D721Med (cell line): ENCODE measurements at places on chromosomes 2 and 18.

GRCh38 chr18:395456-396250 lies 104.8 kb downstream of the COLEC12 start:
- no peak for DNase-seq

GRCh38 chr2:219266886-219267285 lies 12.3 kb upstream of the DNAJB2 start:
- DNase-seq, result no peak

DNA sequence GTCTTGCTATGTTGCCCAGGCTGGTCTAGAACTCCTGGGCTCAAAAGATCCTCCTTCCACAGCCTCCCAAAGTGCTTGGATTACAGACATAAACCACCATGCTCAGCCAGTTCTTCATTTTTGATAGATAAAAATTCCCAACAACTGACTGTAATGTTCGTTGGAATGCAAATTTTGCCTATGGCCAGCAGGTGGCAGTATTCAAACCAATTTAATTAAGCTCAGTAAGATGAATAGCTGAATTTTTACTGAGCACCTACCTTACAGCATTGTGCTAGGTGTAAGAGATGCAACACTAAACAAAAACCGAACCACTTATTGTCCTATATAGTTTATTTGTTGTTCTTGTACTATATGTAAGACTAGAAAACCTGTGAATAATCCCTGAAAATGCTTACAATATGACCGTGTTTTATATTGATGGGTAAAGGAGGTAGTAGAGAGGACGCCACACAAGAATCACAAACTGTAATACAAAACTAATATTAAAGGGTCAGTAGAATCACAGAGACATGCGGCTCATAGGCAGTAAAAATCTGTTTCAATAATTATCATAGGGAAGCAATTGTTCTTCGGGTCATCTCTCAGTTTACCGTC lies 8.2 kb upstream of the TMEM182 start:
- DNase-seq, result no peak

- DNase-seq, result no peak
Observed at GRCh38 chr18:74831571-74832250, 234.0 kb downstream of the ZNF407 start.

GRCh38 chr2:18656048-18656447 lies 66.7 kb upstream of the NT5C1B start:
- no peak for DNase-seq

GRCh38 chr2:8993196-8993901 lies 10.1 kb downstream of the MBOAT2 start:
- no peak for DNase-seq

DNA sequence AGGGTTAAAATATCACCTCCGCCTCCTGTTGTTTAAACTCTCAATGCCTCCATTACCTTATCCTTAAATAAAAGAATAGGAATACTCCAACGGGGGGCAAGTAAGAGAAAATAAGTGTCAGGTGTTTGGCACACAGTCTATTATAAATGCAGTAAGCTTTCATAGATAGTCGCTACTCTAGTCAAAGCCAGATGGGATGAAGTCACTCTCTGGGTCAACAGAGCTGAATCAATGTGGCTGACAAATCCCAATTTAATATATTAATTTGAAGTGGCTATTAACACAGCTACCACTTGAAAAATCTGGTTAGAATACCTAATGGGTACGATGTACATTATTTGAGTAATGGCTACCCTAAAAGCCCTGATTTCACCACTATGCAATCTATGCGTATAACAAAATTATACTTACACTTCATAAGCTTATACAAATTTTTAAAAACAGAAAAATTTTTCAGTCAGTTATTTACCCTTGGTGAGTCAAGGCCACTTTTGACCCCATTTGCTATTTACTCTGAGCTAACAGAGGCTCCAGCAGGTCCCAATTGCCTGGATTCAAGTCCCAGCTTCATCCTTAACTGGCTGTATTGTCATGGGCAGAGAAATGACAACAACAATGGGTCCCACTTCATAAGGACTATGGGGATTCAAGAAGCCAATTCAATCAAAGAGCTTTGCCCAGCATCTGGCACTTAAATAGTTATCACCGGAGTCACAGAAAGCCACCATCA lies 167.5 kb upstream of the PID1 start:
- no peak for DNase-seq

- no peak for DNase-seq
Observed at GRCh38 chr2:1744446-1745170, at the start of gene PXDN. PXDN (minus strand) TSS chr2:1744515; CDS start chr2:1744455, 60 bp downstream.

GRCh38 chr2:143847257-143847656 lies 672.7 kb downstream of the ZEB2 start:
- DNase-seq, result no peak

DNA sequence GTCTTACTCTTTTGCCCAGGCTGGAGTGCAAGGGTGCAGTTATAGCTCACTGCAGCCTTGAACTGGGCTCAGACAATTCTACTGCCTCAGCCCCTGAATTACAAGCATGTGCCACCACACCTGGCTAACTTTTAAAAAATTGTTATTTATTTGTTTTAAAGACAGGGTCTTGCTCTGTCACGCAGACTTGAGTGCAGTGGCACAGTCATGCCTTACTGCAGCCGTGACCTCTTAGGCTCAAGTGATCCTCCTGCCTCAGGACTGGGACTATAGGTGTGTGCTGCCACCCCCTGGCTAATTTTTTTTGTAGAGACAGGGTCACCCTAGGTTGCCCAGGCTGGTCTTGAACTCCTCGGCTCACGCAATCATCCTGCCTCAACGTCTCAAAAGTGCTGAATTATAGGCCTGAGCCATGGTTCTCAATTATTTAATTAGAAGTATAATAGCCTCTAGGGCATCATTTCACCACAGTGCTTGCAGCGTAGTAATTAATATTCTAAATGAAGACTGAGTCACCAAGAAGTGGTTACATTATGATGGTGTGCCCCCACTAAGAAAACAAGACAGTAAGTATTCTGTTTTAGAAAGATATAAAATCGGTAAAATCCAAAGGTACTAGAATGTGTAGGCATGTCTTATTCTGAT lies 69.6 kb downstream of the EML4 start:
- DNase-seq, result no peak

DNA sequence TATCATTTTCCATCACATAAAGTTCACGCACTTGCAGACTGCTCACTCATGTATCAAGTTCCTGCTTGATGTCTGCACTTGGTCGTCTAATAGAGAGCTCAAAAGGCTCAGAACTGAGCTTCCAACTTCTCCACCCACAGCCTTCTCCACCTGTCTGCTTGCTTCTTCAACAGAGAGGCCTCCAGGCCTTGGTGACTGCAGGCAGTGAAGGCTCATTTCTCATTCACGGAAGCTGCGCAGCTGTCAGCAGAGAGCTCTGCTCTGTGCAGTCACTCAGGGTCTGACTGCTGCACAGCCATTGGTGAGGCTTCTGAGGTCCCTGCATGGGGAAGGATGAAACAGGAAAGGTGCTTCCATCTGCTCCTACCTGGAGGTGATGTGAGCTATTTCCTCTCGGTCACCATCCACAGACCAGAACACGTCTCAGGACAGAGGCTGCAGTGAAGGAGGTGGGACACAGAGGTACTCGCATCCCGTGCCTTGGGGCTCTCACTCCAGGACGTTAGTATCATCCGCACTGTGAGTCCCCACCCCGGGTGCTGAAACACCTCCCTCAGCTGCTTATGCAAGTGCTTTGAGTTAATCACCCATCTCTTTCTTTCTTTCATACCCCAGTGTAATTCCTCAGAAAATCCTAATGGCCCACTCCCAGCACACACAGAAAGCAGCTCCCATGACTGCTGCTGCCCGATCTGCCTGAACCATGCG lies 126.2 kb downstream of the TMEM18 start:
- DNase-seq, result no peak

DNA sequence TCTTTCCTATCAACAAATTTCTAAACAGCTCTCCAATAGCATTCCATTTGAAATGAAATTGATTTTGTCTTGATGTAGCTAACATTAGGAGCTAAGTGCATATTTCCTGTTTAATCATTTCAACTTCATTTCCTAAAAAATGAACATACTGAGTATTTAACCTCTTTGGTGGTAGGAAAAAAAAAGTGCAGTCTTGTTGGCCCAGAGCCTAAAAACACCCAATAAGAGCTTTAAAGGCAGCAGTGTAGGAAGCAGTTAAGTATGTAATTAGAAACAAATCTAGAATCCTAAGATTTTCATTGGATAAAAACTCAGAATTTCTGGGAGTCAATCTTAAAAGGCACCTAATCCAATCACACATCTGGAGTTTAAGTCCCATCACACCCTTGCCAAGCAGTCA lies 71.0 kb upstream of the RBMS1 start:
- no peak for DNase-seq

- no peak for DNase-seq
Observed at GRCh38 chr18:805008-805754, 6.9 kb downstream of the YES1 start.

DNA sequence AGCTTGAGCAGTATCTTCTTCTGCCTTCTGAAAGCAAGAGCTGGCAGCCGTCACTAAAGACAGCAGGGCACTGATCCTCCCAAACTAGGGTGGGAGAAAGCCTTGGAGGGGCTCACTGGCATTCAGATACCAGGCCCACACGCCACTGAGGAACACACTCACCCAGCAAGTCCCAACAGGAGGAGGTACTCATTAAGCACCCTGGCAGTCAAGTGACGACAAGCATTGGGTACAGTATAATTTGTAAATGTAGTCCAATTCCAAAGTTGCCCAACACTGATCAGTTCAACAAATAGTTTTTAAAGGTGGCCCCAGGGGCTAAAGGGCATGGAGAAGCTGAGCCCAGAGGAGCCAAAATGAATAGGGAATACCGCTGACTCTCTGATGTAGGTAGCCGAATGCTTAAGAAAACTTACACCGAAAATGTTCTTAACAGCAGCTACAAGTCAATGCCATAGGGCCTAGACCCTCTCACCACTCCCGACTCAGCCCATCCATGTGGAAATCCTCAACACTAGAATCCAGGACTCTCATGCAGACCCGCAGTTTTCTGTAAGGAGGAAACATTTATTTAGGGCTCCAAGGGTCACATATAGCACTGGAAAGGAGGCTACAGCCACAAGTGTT lies 9.9 kb downstream of the LIMS2 start:
- no peak for DNase-seq
